CD4-positive, alpha-beta T cell treated with Interleukin-12 subunit alpha and Interleukin-12 subunit beta, for 1 hour (primary cell): ENCODE measurements at places on chromosomes 3 and 15.
A peak's percentile ranks its signal among the peaks of the same experiment; 100 is the strongest.

GRCh38 chr3:197798863-197799262 is 7.8 kb downstream of the LRCH3 start:
- DNase-seq: no peak

DNA sequence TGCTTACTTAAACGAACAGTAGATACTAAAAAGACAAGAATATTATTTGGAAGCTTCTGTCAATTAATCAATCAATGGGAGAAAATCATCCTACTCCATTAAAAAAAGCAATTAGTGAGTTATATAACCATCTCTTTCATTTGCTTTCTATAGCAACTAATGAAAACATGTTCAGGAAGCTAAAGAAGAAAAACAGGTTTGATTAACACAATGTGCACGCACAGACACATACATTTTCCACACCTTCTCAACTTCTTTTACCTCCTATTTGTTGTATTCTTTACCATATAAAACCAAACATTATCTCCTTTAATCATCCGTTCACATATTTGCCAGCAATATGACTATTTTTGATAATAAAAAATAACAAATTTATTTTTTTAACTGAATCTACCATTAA is 111.3 kb downstream of the GBE1 start:
- no peak for DNase-seq

GRCh38 chr3:17709236-17709810 is 33.1 kb downstream of the TBC1D5 start:
- DNase-seq: no peak

GRCh38 chr15:89963301-89964231 is 37.6 kb upstream of the ZNF710 start:
- no peak for DNase-seq

DNA sequence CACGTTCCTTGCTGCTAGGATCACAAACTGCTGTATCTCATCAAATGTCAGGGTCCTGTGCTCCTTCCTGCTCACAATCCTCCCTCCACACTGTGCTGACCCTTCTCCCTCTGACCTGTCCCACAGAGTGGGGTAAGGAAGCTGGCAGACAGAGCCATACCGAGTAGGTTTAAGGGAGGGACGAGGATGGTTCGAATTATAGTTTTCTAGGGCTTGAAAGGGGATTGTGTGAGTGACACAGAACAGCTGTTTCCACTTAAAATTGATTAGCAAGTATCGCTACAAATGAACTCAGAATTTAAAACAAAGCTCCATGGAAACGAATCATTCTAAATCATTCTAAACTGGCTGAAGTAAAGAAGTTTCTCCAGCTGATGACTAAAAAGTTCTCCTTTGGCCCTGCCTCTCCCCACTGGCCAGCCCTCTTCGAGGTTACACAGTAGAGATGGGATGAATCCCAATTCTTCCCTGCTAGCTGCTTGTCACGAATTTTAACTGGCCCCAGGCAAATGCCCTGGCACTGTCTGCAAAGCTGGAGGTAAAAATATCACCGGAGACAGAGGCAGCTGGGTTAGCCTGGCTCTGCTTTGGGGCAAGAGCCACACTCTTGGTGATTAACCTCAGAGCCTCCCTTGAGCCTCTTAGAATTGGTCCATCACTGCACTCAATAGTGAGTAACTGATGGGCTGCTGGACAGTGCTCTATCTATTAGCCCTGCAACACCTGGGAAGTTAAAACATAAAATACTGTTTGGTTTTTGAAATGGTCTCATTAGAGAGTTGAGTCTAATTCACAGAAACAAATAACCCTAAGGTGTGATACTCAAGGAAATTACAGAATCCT is 194.9 kb downstream of the CHST2 start:
- DNase-seq: no peak

DNA sequence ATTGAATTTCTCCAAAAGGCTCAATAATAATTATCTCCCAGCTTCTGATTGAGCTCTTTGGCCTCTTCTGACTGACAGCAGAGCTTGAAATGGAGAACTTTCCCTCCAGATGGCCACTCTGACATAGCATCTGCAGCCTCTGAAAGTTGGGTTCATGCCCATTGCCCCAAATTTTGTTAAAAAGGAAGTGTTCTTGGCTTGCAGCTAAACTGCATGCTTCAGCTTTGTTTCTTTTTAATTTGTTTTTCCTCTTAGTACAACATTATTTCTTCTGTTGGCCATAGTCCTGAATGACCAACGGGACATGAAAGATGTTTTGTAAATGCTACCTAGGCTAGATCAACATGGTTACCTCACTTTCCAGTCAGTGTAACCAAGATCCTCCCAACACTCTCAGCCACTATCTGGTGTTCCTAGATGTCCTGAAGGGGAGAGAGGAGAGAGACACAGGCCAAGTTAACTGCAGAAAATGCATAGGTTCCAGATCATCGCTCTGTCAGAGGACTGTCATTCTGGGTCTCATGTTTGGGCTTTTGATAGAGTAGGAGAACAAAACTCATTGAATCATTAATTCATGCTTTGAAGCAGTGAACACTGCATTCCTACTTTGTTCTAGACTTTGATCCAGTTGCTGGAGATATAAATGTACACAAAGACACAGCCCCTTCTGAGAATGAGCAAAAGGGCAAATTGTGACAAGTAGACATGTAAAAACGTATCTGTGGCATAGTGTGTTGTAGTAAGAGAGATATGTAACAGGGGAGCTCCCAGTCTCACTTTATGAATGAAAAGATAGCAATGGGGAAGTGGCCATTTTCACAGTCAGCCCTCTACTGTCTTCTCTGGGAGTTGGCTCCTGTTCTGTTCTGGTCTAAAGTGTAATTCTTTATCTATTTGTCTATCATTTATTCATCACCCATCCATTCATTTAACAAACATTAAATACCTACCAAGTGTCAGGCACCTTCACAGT is 156.2 kb downstream of the ZNF621 start:
- DNase-seq: no peak

GRCh38 chr3:56113231-56113630 is 355.0 kb downstream of the ERC2 start:
- DNase-seq: no peak

DNA sequence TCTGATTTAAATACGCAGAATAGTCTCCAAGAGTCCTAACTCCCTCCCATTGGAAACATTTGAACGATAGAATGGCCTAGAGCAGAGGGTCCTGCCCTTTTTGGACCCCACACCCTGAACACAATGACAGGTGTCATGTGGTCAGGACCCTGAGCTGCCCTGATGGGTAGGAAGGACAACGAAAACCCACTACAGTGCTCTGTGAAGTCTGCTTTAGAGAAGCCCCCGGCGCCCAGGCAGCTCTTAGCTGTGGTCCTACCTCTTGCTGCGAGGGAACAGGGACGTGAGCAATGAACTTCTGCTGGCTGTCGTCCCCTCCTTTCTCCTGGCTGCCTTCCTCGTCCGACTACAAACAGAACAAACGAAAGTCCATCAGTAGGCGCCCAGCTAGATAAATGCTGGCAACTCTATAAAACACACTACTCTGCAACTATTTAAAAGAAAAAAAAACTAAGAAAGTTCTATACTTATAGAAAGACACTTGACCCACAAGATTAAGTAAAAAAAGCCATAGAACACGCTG is 8.7 kb upstream of the RAB43 start:
- DNase-seq: no peak

DNA sequence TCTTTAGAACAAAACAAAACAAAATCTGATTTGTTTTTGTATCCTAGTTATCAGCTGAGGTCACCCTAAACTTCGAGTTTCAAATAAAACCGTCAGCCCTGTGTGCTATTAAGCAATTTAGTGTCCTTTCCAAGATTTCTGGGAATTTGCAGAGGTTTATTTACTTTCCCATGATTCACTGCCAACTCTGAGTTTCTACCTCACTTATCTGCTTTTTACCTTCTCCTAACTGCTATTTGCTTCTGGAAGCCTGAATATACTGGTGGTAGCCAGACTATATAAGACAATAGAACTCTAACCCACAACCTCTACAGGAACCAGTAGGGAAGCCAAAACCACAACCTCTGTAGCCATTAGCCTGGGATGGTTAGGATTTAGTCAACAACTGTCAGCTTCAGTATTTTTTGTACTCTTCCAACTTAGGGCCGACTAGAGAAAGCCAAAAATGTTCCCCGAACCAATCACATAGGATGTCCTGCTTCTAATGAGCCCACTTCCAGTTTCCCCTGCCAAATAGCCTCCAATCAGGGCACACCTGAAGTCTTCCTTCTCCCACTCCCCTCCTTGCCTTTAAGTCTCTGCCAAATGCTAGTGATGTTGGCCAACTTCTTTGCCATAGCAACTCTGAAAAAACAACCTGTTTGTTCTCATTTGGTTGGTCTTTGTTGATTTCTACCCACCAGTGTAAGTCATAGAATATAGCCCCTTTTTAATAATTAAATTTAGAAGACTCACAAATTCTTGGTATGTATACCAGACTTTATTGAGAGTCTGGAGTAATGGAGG is 273.1 kb downstream of the ULK4 start:
- DNase-seq: no peak

DNA sequence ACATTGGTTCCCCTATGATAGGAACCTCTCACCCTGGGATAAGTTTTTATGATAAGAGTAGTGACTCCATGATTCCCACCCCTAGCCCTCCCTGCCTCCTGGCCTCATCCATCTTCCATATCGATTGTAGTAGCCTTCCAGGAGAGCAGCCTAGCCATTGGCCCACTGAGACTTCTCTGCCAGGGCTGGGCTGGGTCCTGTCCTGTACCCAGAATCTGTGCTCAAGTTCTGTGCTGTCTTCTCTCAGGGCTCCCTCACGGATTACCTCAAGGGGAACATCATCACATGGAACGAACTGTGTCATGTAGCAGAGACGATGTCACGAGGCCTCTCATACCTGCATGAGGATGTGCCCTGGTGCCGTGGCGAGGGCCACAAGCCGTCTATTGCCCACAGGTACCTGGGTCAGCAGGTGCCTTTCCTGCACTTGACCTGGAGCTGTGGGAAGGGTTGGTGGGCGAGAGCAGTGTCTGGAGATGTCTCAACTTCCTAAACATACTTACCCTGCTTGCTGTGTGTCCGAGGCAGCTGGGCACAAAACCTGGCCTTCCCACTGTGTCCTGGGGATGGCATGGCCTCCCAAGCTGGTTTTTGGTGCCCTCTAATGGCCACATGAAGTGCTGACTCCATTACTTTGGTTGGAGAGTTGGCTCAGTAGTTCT is 16.6 kb upstream of the EXOG start:
- peak; percentile 60 for DNase-seq

- DNase-seq: no peak
Measured at GRCh38 chr3:129469026-129469425, 29.0 kb downstream of the IFT122 start.
